Cerebellum (tissue), 4 donors: ENCODE measurements at places on chromosomes 16 and 17. TPM values are rescaled to one million over a fixed set of nuclear protein-coding genes. Genes with fewer than 3 reads are reported as not detected.

Gene CLDN7
- 0.54 TPM for total RNA-seq

GRCh38 chr16:72957303-72958277, 90.3 kb downstream of the ZFHX3 start:
- no peak for DNase-seq

GRCh38 chr17:63705657-63706056, 5.7 kb upstream of the LIMD2 start:
- no peak for DNase-seq

DNA sequence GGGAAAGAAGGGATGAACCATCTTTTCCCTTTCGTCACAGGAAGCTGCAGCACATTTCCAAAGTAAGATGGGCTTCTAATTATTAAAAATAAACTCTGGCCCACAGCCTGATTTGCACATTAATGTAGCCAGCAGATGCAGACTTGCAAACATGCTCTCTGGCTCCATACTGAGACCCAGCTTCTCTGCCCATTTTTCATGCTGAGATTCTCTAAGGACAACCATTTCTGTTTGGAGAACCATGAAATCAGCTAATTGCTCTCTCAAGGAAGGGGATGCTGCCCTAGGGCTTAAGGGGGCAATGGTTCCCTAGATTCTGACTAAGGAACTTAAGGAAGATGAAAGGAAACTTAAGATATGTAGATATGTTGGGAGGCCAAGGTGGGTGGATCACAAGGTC, 63.0 kb upstream of the CES5A start:
- DNase-seq: no peak

- no peak for DNase-seq
Measured at GRCh38 chr17:56358651-56359050, 205.4 kb downstream of the ANKFN1 start.
